Activated T-cell treated with anti-CD3 and anti-CD28 coated beads for 48 hours (primary cell): ENCODE measurements at places on chromosomes 12 and 14.

- no peak for DNase-seq
These were observed 370.6 kb upstream of the OR4E1 start for GRCh38 chr14:22044193-22044592.

DNA sequence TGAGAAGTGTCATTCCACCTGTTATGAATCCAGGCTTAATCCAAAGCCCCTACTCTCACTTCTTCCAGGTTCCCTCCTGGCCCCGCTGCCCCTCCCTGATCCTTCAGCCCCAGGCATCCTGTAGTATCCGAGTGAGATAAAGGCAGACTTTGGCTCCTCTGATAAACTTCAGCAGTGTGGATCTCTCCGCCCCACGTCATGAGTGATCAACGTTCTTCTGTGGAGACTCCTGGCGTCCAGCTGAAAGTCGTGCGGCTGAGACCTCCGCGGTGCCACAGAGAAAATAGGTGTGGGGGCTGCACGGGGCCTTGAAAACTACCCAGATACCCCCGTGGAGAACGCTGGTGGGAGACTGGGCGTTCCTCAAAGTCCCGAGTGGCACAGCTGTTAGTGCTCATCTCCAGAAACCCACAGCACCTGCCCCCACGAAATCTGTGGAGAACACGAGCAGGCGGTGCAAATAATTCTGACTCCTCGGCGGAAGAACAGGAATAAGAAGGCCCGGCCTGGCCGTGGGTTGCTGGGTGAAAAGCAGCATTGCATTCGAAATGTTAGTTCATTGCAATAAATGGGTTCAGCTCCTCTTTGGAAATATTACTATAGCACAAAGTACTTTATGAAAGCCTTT lies 180.0 kb upstream of the RGS6 start:
- no peak for DNase-seq

GRCh38 chr12:100857971-100858370 lies 63.4 kb downstream of the ANO4 start:
- no peak for DNase-seq

DNA sequence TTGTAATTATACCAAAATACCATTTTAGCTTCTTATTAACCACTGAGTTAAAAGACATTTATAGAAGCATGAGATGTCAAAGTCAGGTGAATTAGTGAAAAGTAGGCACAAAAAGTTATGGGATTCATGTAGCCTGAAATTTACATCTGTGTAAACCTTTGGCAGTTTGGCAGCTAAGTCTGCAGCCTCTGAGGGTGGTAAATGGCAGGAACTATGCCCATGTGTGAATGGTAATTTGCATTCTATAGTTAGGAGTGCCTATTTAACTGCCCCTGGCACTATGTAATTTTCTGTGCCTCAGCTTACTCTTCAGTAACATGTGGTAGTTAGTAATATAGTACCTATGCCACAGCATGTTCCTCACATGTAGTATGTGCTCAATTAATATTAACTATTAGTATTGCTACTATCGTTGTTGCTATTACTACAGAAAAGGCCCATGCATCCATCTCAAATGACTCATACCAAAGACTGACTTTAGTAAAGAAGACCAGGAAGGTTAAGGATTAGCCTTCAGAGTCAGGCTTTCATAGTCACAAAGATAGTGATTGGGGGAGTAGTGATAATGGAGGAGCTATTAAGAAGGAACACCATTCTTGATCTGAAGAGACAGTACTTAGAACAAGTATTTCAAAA lies 258.7 kb upstream of the BTG1 start:
- DNase-seq = no peak

DNA sequence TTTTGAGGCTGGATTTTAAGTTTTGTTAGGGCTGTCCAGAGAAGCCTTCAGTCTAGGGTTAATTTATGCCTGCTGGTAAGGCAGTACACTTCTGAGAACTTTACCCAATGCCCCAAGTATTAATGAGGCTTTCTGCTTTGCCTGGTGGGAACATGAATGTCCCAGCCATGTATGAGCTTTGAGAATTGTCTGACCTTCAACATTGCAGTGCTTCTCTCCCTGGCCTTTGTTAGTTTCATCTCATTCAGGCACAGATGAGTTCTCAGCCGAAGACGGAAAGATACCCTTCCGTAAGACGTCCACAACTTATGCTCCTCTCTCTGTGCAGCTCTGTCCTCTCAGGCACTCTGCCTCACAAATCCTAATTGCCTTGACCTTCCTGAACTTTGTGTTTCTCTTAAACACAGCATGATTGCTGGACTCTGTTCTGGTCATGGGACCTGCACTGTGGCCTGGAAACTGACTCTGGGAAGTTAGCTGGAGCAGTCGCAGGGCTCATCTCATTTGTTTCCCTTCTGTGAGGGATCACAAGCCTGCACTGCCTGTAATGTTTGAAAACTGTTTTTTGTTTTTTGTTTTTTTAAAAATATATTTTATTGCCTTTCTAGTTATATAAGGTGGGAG lies 15.7 kb downstream of the CHPT1 start:
- DNase-seq = no peak
